GM04504 (cell line): ENCODE measurements at places on chromosomes 7 and 10.
A peak's percentile ranks its signal among the peaks of the same experiment; 100 is the strongest.

- DNase-seq, result no peak
These were observed 23.6 kb upstream of the PRSS37 start for GRCh38 chr7:141864765-141865447.

DNA sequence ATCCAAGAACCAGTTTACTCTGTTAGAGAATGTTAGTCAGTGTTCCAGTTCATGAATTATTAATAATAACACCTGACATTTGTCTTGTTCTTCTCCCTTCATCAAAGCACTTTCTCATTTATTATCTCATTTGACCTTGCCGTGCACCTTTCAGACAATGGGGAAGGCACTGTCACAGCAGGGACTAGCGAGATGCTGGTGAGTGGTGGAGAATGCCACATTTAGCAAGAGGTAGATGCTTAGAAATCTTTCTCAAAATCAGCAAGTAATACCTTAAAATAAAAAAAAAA lies 34.2 kb upstream of the XRCC2 start:
- no peak for DNase-seq

- DNase-seq, result no peak
These were observed 6.0 kb downstream of the ASB10 start for GRCh38 chr7:151181011-151181431.

DNA sequence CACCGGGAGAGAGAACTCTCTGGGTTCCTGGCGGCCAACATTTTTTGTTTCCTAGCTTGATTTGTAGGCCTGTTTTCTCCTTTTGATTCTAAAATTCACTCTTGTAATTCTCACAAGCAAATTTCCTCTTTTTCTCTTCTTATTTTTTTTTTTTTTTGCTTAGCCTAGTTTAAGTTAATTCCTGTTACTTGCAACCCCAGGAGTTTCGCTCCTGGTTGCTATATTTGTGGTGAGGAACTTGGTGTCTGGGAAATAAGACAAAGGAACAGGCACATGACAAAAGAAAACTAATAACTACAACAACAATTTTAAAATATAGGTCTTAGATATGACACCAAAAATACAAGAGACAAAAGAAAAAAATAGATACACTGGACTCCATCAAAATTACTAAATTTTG lies 6.7 kb downstream of the AOAH start:
- DNase-seq, result no peak

- peak; percentile 12 for DNase-seq
These were observed 130.3 kb upstream of the ASAH2 start for GRCh38 chr10:50381642-50382041.

DNA sequence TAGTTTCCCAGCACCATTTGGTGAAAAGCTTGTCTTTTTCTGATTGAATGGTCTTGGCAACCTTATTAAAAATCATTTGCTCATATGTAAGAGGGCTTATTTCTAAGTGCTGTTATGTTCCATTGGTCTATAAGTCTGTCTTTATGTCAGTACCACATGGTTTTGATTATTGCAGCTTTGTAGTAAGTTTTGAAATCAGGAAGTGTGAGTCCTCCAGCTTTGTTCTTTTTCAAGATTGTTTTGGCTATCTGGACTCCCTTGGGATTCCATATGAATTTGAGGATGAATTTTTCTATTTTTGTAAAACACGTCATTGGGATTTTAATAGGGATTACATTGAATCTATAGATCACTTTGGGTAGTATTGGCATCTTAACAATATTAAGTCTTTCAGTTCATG lies 5.4 kb downstream of the KIF11 start:
- no peak for DNase-seq

GRCh38 chr7:23469150-23469960 lies 936 bp downstream of the IGF2BP3 start:
- DNase-seq, result no peak

DNA sequence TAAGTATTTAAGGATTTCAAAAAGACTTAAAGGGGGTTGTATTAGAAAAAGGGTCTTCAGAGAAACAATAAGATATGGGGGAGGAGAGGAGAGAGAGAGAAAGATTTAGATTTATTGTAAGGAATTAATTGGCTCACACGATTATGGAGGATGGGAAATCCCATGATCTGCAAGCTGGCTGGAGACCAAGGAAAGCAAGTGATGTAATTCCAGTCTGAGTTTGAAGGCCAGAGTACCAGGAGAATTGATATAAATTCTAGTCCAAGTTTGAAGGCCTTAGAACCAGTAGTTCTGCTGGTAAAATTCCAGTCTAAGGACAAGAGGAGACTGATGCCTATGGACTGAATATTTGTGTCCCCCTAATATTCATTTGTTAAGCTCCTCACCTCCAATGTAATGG lies 20.6 kb upstream of the SLC13A1 start:
- no peak for DNase-seq

- no peak for DNase-seq
These were observed 11.2 kb upstream of the ARPC1A start for GRCh38 chr7:99314504-99314903.

- DNase-seq, result peak; percentile 71
These were observed 15.2 kb upstream of the LBX1 start for GRCh38 chr10:101244321-101245050.

GRCh38 chr7:36205803-36206202 lies 52.7 kb downstream of the EEPD1 start:
- no peak for DNase-seq

DNA sequence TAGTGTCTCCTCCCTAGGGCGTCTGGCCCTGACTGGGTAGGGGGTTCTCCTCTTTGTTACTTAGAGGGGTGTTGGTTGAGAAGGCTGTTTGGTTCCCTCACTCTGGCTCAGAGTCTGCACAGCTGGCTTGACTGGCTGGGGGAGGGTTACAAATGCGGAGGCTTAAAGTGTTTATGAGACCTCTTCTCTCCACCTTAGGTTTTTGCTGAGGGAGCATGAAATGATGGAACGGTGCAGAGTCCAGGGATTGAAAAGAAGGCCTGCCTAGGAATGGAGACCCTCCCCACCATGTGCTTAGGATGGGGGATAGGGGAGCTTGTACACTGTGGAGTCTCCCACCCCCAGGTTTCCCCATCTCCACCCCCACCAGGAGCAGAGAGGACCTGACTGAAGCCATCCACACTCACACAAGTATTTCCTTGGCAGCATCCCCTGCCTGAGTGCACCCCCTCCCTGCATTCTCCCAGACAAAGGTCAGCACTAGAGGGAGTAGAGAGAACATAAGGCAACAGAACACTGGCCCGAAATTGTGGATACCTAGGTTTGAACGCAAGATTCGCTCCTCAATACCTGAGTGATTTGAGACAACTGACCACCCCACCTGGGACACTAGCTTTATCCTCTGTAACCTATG lies 1.7 kb upstream of the LDB1 start:
- DNase-seq, result no peak

GRCh38 chr10:52649511-52649910 lies 123.1 kb downstream of the MBL2 start:
- no peak for DNase-seq

DNA sequence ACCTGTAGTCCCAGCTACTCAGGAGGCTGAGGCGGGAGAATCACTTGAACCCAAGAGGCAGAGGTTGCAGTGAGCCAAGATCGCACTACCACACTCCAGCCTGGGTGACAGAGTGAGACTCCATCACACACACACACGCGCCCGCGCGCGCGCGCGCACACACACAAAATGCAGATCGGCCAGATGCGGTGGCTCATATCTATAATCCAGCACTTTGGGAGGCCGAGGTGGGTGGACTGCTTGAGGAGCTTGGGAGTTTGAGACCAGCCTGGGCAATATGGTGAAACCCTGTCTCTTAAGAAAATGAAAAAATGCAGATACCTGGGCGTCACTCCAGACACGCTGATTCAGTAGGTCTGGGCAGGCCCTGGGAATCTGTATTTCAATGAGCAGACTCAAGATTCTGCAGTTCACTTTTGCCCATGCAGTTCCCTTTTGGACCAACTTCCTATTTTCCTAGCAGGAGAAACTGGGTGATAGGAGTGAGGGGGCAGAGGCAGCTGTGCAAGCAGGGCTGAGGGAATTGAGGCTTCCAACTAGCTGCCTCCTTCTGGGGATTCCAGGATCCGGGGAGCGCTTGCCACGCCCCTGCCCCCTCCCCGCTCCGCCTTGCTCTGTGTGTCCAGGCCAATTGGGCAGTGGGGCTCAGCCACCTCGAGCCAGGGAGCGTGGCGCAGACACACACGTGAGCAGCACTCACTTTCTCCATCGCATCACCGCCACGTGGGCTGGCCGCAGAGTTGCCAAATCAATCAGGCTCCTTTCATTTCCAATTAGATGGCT lies 173.6 kb downstream of the SH3PXD2A start:
- no peak for DNase-seq

GRCh38 chr7:106883456-106884026 lies 18.5 kb downstream of the PIK3CG start:
- no peak for DNase-seq

DNA sequence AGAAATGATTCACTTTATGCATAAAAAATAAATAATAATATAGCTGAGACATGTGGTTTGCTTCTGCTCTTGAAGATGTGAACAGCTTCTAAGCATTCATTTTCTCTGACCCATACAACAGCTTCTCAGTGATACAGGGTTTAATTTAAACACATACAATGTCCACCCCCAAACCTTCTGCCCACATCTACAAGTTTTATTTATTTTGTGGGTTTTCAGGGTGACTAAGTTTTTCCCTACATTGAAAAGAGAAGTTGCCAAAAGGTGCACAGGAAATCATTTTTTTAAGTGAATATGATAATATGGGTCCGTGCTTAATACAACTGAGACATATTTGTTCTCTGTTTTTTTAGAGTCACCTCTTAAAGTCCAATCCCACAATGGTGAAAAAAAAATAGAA lies 17.2 kb downstream of the INHBA start:
- DNase-seq, result no peak

DNA sequence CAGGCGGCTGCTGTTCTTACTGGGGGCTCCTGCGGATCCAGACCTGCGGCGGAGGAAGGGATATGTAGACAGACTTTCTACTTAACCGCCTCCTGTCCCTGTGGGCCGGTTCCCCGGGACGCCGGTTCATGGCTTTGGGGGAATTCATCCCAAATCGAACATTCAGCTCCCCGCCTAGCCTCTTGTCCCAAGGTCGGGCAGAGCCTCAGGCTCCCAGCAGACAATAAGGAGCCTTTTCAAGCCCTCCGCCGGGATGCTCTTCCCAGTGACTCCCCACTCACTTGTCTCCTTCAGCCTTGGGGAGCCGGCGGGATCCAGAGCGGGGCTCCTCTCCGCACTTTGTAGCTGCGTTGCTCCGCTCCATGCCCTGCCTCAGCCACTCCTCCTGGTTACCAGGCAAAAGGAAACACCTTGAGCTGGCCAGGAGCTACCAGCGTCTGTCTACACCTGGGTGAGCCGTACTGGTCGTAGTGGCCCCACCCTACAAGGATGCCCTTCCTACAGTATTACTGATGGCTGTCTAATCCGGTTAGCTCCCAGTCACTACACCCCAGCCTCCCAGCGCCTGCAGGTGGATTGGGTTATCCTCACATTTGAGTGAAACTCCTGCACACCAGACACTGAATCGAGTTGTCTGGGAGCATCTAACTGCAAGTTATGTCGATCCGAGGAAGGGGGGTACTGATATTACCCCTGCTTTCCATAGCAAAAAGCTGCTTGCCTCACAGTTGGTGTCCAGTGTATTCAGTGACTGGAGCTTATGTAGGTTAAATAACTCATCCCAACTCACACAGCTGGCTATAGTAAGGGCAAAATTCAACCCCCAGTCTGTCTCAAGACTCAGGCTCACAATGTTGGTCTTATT lies at the start of gene C10orf95:
Gene C10orf95 (minus strand): TSS at position 439 of the 865 bp plus-strand sequence. CDS start 450 bp downstream, outside the sequence.
- DNase-seq, result no peak

- no peak for DNase-seq
These were observed 80.6 kb downstream of the NRCAM start for GRCh38 chr7:108375668-108376067.

- peak; percentile 41 for DNase-seq
These were observed 1326.3 kb downstream of the XPNPEP1 start for GRCh38 chr10:108597031-108597430.

DNA sequence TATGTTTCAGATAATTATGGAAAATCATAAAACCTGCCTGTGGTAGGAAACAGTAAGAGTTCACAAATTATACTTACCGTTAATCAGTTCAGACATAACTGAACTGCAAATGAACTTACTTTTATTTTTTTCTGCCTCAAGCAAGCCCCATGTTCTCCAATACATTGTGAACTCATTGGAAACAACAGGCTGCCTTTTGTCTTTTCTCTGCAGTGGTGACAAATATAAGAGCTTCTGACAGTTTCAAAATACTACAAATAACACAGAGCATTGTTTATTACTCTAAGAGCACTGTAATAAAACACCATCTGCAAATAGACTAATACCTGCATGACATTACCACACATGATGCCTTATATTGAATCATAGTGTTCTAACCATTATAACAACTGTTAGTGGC lies 94.0 kb upstream of the CDCA7L start:
- DNase-seq, result no peak

GRCh38 chr7:621572-622285 lies 102.1 kb upstream of the PDGFA start:
- DNase-seq, result no peak

- DNase-seq, result peak; percentile 55
These were observed 2.1 kb upstream of the SHTN1 start for GRCh38 chr10:117007080-117007479.

DNA sequence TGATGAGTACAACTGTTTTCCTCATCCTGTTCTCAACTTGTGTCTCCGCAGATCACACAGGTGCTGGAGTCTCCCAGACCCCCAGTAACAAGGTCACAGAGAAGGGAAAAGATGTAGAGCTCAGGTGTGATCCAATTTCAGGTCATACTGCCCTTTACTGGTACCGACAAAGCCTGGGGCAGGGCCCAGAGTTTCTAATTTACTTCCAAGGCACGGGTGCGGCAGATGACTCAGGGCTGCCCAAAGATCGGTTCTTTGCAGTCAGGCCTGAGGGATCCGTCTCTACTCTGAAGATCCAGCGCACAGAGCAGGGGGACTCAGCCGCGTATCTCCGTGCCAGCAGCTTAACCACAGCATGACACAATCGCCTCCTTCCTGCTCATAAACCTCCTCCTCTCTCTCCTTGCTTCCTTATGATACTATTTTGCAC lies 126.7 kb upstream of the PRSS58 start:
- peak; percentile 85 for DNase-seq

DNA sequence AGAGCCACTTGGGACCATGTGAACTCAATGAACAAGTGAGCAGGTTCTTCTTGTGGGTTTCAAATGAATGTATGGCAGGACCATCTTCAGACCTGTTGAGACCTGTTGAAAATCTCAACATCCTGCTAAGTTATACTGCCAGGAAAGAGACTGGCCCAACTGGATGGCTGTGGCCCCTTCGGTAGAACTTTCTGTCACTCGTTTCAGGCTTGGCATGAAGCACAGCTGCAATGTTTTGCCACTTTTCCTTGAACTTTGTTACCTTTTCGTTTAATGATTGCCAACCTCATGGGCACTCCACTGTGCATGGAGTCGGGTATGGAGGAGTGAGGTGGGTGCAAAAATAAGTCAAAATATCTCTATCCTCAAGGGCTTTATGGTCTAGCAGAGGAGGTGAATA lies 36.7 kb upstream of the SLC35B4 start:
- DNase-seq, result no peak

DNA sequence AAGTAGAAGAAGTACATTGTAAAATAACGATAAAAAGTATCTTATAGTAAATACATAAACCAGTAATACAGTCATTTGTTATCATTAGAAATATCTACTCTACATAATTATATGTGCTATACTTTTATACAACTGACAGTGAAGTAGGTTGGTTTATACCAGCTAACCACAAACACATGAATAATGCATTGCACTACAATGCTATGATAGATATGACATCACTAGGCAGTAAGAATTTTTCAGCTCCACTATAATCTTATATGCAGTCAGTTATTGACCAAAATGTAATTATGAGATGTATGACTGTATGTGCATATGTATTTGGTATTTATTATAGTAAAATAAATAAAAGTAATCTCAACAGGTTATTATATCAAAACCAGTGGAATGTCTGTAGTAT lies 23.4 kb upstream of the SGCE start:
- DNase-seq, result no peak

GRCh38 chr7:143279186-143280098 lies 5.3 kb upstream of the TMEM139 start:
- peak; percentile 48 for DNase-seq
